ENCODE measurements at places on chromosomes 1 and 21.

GRCh38 chr1:231165371-231165770 is 3.5 kb downstream of the TRIM67 start:
- DNase-seq: no peak

DNA sequence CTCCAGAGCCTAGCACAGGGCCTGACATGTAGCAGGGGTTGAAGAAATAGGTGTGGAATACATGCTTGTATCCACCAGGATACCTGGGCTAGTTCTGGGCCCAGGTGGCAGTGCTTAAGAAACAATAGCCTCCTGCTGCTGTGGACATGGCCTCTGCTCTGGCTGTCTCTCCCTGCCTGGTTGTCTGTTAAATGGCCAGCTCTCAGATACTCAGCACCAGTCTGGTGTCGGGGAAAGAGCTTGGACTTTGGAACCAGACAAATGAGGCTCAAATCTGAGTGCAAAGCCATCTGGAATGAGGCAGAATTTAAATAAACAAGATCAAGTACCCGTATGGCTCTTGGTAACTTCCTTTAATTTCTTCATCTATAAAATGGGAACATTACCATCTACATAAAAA is 31.5 kb downstream of the SESN2 start:
- no peak for DNase-seq

DNA sequence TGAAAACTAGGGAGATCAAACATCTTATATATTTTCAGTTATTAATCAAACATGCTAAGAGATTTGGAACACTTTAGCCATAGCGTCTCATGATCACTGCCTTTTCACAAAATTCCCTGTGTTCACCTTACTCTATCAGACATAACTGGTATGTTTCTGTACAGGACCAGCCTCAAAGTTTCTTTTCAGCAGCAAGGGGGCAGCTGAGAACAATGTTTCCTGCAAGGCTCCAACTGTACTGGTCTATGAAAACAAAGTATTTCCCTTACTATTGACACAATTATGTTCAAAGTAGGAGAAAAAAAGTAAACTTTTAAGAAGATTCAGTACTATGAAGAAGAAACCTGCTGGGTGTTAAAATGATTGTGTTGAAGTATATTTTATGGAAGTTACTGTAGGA is 98.5 kb downstream of the ATF6 start:
- no peak for DNase-seq

GRCh38 chr1:55547405-55547804 is 332.2 kb upstream of the USP24 start:
- peak; percentile 78 for DNase-seq

- DNase-seq: no peak
Observed at GRCh38 chr1:193256019-193256418, 69.6 kb upstream of the B3GALT2 start.

- DNase-seq: no peak
Observed at GRCh38 chr1:41381692-41382479, 20.7 kb downstream of the FOXO6 start.

GRCh38 chr1:218813237-218813636 is 360.4 kb upstream of the LYPLAL1 start:
- DNase-seq: no peak

- DNase-seq: no peak
Observed at GRCh38 chr1:29208442-29208841, 22.3 kb downstream of the MECR start.

GRCh38 chr1:76073481-76073880 is 1.1 kb upstream of the ST6GALNAC3 start:
- no peak for DNase-seq
